A549 treated with dexamethasone at 1 μM for 4 hours (cell line): ENCODE measurements at places on chromosomes 11 and 22. TPM values are rescaled to one million over a fixed set of nuclear protein-coding genes. Genes with fewer than 3 reads are reported as not detected.

MS4A4E gene
- not detected in 5 replicates for total RNA-seq

MIAT gene
- 0.11 to 0.38 TPM (median 0.25 TPM) in 5 replicates for total RNA-seq

ENTHD1 gene
- total RNA-seq = not detected in 5 replicates

TEX54 gene
- not detected in 5 replicates for total RNA-seq

POTEH gene
- total RNA-seq = not detected in 5 replicates

CCDC87 gene
- 0.39 to 0.75 TPM (median 0.55 TPM) in 5 replicates for total RNA-seq

PARVG gene
- not detected in 5 replicates for total RNA-seq

OR5B21 gene
- not detected in 5 replicates for total RNA-seq

OR10D3 gene
- total RNA-seq = not detected in 5 replicates

PITPNM1 gene
- total RNA-seq = 21.8 to 40.9 TPM (median 38.0 TPM) in 5 replicates

FAM111B gene
- 6.7 to 8.7 TPM (median 7.6 TPM) in 5 replicates for total RNA-seq

PTPRJ gene
- total RNA-seq = 51.0 to 82.2 TPM (median 77.3 TPM) in 5 replicates

C22orf31 gene
- not detected in 5 replicates for total RNA-seq

CCDC116 gene
- 0.06 to 0.14 TPM (median 0.09 TPM) in 3 of 5 replicates, not detected in the others for total RNA-seq

SORL1 gene
- total RNA-seq = 1.0 to 2.1 TPM (median 1.7 TPM) in 5 replicates

HSD17B12 gene
- 66.8 to 88.1 TPM (median 81.8 TPM) in 5 replicates for total RNA-seq

UBQLN3 gene
- not detected in 5 replicates for total RNA-seq
